ENCODE measurements at places on chromosomes 5 and 9.
A peak's percentile ranks its signal among the peaks of the same experiment; 100 is the strongest.

DNA sequence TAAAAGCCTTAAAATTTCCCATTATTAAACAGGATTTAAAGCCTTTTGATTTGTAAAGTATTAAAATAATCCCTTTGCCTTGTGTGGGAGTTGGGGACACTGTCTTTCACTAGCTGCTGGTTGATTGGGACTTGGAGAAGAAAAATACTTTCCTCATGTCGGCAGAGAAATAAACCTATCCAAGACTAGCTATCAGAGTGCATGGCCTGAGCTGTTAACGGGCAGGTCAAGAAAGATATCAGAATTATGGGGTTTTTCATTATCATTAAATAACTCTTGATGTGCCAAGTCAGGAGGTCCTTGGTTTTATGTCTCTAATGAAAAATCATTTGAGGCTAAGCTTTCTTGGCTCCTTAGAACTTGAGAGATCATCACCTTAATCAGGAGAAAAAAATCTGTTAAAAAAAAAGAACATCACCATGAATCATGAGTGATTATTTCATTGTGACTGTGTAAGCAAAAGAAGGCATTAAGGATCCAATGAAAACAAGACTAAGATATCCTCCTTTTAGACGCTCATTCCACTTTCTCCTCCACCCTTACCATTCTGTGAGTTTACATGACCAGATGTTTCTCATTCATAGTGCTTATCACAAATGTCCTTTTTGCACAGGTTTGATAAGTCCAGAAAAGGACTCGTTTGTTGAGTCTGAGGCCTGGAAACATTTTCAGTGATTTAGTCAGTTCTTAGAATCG lies 140.4 kb upstream of the EGFLAM start:
- DNase-seq = no peak

DNA sequence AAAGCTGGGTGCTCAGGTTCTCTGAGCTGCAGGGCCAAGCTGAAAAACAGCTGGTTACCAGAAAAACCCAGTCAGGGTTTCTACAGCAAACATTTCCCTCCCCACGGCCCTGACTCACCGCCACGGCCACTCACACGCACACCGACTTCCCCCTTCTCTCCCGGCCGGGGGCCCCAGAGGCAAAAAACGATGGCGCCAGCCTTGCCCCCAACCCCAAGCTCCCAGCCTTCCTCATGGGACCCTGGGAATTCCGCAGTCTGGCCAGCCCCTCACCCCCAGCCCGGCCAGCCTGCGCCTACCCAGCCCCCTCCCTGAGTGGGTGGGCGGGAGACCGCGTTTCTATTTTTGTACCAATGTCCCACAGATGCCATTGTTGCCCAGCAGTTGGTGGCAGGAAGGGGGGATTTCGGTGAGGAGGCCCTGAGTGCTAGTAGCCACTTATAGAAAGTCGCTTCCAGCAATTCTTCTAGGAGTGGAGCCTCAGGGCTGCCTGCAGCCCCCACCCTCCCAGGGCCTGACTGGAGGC lies 18.4 kb downstream of the ENG start:
- no peak for DNase-seq

DNA sequence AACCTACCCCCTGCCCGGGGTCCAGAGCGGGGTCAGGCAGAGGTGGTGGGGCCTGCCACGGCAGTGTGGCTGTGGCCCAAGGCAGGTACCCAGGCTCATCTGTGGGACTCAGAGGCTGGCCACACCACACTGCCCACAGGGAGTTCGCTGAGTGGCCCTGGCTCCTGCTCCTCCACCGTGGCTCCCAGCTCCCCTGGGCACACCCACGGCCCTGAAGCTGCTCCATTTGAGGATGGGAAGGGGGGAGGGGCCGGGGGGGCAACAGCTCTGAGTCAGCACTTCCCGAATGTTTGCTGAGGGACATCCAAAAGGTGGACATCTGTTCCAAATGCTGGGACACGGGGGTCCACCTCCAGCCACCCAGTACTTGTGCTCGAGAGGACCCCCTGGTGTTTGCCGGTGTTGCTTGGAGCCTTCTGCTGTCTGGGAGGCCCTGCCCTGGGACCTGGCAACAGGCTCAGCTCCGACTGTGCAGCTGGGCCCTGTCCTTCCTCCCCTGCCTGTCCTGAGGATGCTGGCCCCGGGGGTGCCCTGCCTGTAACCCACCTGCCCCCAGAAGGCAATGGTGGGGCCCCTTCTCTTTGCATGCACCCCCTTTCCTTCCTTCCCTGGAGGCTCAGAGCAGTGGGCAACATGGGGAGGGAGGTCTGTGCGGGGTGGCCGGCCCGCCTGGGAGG lies 2.5 kb upstream of the NRARP start:
- no peak for DNase-seq

DNA sequence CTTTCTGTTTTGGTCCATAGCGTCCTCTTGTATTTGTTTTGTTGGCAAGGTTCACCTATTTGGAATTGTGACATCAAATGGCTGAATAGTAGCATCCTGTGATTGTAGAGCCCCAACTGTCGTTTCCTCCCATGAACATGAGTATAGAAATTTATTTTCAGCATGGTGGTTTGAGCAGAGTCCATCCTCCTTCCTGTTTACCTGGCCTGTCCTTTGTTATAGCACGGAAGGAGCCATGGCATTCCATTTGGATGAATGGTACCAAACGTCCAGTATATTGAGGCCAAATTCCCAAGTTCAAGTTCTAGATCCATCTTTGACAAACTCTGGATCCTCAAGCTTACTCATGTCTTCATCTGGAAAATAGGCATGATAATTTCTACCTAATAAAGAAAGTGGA lies 16.8 kb downstream of the RASGRF2 start:
- DNase-seq = no peak

GRCh38 chr5:36570301-36571095 lies 35.9 kb upstream of the SLC1A3 start:
- peak; percentile 19 for DNase-seq
